NCI-H524 (cell line): ENCODE measurements at places on chromosomes 2 and 18.

DNA sequence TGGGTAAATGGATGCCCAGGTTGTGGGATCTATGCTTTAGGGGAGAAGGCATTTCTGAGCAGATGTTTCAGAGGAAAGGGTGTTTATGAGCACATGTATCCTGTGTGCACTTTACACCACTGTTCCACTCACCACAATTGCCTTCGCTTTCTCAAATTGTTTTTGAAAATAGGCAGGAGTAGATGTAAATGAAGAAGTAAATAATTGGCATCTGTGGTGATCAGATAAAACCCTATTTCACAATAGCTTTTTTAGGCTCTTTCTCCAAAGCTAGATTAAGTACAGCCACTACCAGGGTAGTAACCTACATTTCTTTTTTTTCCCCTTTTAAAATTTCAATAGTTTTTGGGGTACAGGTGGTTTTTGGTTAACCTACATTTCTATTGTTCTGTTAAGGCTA lies 40.6 kb downstream of the TMEM178A start:
- DNase-seq, result no peak

DNA sequence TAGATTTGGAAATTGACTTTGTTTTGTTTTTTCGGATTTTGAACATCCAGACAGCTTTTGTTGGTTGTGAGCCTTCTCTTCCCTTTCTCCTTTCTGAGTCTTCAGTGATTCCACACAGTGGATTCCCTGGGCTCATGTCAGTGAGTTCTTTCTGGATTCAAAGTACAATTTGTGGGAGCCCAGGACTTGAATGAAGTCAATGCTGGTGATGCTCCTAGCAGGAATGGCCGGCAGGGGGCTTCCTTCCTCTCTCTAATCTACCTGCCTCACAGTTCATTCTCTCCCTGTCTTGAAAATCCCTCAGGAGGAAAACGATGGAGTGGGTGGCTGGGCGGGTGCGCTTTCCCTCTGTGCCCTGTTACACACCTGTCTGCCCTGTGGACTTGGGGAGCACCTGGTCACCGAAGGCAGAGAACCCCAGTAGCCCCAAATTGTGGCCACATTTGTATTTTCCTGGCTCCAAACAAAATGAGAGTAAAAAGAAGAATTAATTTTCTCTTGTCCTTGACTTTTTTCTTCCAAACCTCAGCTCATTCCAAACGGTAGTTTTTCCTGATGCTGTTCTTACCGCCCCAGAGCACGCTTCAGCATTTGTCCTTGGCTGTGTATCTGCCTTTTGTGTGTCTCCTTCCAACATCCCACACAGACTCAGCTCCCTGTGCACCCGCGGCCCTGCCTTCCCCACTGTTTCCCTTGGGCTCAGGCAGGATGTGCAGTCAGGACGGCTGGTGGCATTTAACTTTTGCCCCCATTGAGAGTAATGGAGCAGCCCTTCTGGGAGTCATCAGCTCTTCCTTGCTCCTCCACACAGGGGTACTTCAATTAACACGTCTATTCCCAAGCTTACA lies 86.6 kb downstream of the MARCO start:
- DNase-seq, result peak; percentile 55

- DNase-seq, result no peak
These were observed 523.5 kb downstream of the LRRTM4 start for GRCh38 chr2:76998704-76999103.

GRCh38 chr2:101682311-101682710 lies 15.2 kb upstream of the MAP4K4 start:
- DNase-seq, result no peak

DNA sequence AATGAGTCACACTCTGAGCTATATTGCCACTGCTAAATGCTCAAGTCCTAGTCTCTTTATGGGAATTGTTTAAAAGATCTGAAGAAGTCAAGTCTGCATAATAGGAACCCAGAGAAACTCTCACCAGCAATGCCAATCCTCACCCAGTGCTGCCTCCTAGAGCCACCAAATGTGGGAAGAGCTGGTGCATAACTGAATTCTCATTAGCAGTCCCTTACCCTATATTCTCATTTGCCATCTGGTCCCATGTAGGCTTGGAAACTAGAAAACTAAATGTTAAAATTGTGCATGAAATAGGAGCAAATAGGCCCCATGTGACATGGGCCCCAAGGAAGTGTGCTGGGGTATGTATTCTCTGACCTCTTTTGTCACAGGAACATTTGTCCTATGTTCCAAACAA lies 224.4 kb upstream of the SMAD2 start:
- peak; percentile 53 for DNase-seq

GRCh38 chr2:66574701-66575624 lies 140.0 kb downstream of the MEIS1 start:
- peak; percentile 75 for DNase-seq

GRCh38 chr2:524442-524841 lies 152.8 kb downstream of the TMEM18 start:
- no peak for DNase-seq

GRCh38 chr2:217816396-217816869 lies 186.4 kb downstream of the TNS1 start:
- DNase-seq, result no peak

GRCh38 chr18:48031641-48032040 lies 101.2 kb upstream of the SMAD2 start:
- no peak for DNase-seq

- no peak for DNase-seq
These were observed 468.3 kb upstream of the RAB12 start for GRCh38 chr18:8140841-8141501.

DNA sequence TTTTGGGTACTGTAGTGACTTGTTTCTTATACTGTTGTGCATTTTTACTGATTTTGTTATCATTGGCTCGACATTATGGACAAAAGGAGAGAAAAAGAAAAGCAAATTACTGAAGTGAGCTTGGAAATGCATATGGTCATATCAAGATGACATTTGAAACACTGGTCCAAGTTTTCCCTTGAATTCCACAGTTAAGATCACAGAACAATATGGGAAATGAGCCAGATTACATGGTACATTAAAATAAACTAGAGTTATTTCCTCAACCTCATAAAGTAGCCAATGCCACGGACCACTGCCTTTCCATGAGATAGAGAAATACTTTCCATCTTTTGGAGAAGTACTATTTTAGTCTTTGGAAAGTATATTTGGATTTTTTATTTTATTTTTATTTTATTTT lies 62.0 kb upstream of the SGPP2 start:
- no peak for DNase-seq

GRCh38 chr2:43099797-43100196 lies 126.6 kb downstream of the ZFP36L2 start:
- no peak for DNase-seq

DNA sequence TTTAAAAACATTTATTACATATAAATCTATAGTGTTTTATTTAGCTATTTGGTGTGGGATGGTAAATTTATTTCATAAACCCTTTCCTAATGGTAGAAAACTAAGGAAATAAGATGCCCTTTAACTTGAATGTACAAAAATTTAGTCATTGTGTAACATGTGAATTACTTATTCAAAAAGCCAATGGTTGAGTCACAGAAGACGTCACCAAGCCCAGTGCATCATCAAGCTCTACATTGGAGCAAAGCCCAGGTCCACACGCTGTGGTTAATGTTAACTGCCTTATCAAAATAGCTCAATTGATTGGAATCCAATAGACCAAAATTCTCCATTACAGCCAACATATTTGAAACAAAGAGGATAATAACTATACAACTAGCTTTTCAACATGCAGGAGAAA lies 145.5 kb upstream of the LYPD1 start:
- no peak for DNase-seq

DNA sequence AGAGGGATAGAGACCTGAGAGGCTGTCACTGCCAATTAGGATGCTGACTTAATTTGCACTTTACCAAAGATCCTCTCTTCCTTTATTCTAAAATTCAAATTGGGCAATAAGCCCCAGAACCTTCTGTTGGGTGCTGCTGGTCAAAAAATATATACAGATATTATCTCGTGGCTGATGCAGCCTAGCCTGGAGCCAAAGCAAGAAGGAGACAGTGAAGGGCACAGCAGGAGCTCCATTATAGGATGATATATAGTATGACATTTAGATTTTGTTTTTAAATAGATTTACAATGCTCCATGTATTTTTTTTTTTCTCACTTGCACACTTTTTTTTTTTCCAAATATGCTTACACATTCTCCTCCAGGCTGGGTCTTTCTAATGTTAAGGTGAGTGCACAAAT lies 579.3 kb downstream of the PIK3C3 start:
- no peak for DNase-seq

GRCh38 chr2:224417361-224417729 lies 15.4 kb upstream of the FAM124B start:
- DNase-seq, result no peak

DNA sequence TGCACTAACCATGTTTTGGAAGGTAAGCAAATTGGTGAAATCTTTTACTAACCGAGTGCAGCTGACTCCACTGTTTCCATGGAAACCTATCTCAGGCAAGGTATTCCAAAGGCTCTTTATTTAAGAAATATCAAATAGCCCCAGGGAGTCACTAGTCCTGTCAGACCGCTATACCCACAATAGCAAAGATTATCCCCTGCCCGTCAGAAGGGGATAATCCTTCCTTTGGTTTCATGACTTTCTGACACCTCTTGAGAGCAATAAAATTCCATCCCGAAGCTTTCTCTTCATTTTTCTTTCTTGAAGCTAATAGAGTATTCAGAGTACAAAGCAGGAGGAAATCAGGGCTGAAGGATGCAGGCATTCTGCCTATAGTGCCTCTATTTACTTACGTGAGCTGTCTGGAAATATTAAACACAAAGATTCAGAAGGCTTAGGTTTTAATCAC lies 34.7 kb upstream of the MAP2 start:
- peak; percentile 67 for DNase-seq

GRCh38 chr2:159879051-159879604 lies 81.1 kb upstream of the CD302 start:
- DNase-seq, result no peak

GRCh38 chr2:69201259-69201658 lies 185.8 kb downstream of the GFPT1 start:
- no peak for DNase-seq

- DNase-seq, result no peak
These were observed 67.4 kb upstream of the HAAO start for GRCh38 chr2:42859791-42860190.

DNA sequence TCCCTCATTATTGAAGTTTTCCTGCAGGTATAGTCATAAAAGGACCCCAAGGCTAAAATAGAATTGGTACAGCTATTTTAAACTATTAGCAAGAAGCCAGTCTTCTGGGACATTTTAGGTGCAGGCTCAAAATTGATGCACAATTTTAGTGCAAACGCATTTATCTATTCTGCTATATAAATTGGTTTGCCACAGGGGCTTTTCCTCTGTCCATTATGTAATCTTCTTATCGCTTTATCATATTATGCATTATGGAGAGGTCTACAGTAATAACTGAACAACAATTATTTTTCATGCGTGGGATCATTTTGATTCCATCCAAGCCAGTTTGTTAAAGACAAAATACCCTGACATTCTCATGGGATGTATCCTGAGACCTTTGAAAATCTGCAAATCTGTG lies 54.6 kb downstream of the RBM43 start:
- DNase-seq, result no peak

- no peak for DNase-seq
These were observed 26.3 kb upstream of the CASP8 start for GRCh38 chr2:201233812-201234662.

DNA sequence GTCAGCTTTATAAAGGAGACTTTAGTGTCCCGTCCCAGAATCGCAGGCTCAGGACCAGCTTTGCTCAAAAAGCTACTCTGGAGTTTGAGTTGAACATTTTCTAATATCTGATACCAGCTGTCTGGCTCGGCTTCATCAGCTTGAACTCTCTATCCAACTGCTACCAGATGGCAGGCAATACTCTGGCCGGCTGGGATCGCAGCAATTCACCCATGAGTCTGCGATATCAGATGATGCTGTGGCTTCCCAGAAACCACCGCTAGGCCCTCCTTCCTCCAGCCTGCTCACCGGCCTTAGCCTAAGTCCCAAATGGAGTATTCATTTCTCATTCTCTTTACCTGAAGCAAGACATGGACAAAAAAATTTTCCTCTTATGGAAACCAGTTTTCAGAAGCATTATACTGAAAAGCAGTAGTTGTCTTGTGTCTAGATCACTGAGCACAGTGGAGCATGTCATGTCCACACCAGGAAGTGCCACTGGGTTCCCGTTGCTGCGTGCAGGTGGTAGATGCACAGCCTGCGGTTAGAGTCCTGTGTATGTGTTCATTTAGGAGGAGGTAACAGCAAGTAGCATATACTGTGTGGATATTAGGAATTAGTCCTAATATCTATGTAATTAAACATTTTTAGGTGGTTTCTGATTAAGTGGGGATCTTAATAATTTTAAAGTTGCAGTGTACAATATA lies 162.0 kb upstream of the SOX11 start:
- DNase-seq, result peak; percentile 93

GRCh38 chr2:103963146-103963725 lies 890.7 kb upstream of the POU3F3 start:
- no peak for DNase-seq

GRCh38 chr18:45228796-45229388 lies 386.4 kb upstream of the SLC14A2 start:
- peak; percentile 64 for DNase-seq

- DNase-seq, result no peak
These were observed 11.4 kb downstream of the CRYGD start for GRCh38 chr2:208112969-208113368.

DNA sequence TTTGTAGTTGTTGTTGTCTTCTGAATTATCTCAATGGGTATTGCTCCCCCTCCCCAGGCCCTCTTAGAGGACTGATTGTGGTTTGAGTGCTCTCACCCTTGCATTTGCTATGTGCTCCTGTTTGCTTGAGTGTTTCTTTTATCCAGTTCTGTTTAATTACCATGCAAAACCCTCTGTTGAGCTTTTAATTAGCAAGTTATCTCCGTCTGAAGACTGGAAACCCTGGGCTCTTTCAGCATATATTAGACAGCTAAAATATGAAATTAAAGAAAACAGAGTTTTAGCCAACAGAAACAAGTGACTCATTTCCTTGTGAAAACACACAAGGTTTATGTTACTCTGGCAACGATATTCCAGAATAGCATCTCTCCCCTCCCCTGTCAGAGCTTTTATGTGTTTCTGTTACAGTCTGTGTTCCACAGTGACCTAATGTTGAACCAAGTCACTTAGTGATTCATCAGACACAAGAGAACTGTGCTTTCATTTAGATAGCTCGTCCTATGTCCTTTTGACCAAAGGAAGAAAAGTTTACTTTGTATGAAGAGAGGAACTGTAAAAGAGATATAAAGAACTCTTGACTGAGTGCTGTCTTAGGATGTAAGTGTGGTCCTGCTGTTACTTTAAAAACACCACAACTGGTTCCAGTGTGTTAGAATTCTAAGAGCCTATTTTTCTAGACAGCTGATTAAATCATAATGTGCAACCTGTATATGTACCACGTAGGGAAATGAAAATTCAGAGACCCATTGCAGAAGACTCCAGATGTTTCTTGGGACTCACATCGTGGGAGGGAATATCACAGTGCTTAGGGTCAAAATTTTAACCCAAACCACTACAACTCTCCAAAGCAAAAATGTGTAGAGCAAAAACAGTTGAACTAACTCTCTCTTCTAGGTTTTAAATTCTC lies 172.8 kb upstream of the RBMS1 start:
- no peak for DNase-seq

GRCh38 chr2:206557321-206557720 lies 85.0 kb upstream of the FAM237A start:
- no peak for DNase-seq

- no peak for DNase-seq
These were observed 82.7 kb upstream of the SLC66A3 start for GRCh38 chr2:11072550-11072949.
